ENCODE measurements at places on chromosomes 4 and X.

DNA sequence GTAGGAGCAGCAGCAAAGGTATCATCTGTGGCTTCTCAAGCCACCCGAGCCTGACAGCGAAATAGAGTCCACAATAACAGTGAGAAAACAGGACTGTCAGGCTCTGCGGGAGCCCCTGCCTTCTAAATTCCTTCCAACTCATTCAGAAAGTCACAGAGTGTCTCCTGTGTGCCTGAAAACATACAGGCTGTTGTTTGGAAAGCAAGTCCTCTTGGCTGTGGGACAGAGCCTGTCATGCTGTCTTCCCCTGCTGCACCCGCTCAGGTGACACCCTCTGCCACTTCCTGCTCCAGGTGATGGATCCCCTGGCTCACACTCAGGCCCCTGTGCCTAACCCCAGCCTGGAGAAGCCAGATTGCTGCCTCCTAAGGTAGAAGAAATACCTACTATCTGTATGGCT, 152.3 kb downstream of the RAB28 start:
- no peak for DNase-seq

DNA sequence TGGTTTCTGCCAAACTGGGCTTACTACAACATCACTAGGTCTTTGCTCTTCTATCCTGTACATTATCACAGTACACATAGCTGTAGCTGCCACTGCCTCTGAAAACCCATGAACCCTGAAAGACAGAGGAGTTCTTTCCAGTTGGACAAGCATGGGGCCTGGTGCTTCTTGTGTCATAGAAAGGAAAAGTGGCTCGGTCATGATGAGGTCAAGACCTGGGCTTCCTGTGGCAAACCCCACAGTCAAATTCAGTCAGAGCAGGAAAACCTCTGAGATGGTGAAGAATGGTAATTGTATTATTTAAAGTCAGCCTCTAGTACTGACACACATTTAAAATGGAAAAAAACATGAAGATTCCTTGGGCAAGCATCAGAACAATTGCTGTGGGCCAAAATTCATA, 133.3 kb upstream of the PRPS2 start:
- DNase-seq: no peak

GRCh38 chr4:180909279-180909678, 1333.9 kb upstream of the TENM3 start:
- DNase-seq: no peak

DNA sequence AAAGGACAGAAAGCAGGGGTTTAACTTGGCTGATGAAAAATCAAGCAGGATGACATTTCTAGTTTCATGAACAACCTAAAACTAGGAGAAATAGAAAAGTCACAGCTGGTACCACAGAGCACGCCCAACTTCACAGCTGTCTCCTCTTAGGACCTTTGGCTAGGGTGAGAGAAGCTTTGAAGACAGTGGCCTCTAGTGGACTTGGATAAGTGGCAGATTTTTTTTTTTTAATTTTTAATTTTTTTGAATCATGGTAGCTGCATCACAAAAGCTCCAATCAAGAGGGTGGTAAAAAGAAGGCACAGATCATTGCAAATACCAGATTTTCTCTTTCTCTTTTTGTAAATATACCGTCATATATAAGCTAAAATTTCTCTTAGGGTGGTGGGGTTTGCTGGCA, 20.2 kb upstream of the MAP3K15 start:
- no peak for DNase-seq

DNA sequence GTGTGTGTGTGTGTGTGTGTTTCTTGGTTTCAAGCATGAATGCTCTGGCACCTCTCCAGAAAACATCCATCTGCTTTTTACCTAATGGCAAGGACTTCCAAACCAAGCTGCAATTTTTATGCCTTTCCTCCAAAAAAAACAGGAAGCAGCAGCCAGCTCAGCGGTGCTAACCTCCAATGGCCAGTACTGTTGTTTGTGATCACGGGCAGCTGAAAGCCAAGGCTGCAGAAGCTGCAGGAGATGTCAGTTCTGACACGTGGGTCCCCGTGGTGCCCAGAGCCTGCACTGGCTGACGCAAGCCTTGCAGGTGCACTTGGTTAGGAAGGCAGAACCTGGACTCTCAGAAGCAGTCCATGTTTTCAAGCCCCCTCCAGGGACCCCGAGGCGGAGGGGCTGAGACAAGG, 313.6 kb upstream of the DDX53 start:
- DNase-seq: no peak

GRCh38 chr4:171759274-171759673, 53.9 kb upstream of the GALNTL6 start:
- DNase-seq: no peak

- no peak for DNase-seq
Observed at GRCh38 chrX:129755779-129756650, 17.2 kb downstream of the XPNPEP2 start.

DNA sequence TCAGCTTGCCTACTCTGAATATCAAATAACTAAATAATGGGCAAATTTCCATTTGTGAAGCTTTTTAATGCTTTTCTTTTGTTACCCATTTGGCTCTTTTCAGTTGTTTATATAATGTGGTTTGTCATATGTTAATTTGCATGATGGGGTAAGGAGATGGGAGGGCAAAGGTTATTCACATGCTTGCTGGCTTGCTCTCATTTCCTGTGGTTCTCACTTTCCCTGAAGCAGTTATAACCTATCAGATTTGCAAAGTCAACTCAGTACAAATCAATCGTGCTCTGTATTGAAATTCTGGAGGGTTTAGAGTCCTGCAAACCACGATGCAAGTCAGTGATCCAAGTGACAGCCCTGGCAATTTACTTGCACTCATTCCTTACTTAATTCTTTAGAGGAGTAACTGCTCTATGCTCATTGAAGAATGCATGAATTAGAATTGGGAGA, 711.2 kb downstream of the ADGRL3 start:
- no peak for DNase-seq

- DNase-seq: no peak
Observed at GRCh38 chr4:150874338-150875226, 140.5 kb downstream of the LRBA start.

- DNase-seq: no peak
Observed at GRCh38 chrX:149516604-149517003, 11.5 kb upstream of the IDS start.

GRCh38 chrX:15418041-15418706, 34.0 kb upstream of the VEGFD start:
- no peak for DNase-seq

GRCh38 chr4:143203577-143203976, 18.9 kb downstream of the USP38 start:
- no peak for DNase-seq

- DNase-seq: no peak
Observed at GRCh38 chrX:11499076-11500044, 166.4 kb downstream of the ARHGAP6 start.

DNA sequence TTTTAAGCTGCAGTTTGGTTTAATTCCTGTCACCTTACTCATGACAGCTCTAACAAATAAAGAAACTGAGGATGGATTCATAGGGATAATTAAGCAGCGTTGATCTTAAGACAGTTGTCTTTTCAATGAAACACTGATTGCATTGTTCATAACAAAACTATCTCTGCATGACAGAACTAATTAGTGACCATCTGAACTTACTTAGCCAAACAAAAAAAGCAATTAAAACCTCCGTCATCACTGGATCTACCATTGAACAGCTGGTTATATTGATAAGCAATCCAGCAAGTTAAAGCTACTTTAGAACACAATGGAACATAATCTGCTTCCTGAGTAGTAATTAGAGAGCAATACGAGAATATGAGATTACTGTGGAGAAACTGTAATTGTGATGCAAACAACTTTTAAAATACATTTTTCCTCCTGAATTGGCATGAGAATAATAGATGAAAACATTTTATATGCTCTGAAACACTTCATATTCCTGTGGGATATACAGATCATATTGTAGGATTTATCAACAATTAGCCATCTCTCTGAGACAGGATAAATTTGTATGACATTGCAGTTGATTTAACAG, 2576.8 kb downstream of the PCDH7 start:
- DNase-seq: no peak

- no peak for DNase-seq
Observed at GRCh38 chr4:77564231-77564630, 41.4 kb upstream of the CXCL13 start.

DNA sequence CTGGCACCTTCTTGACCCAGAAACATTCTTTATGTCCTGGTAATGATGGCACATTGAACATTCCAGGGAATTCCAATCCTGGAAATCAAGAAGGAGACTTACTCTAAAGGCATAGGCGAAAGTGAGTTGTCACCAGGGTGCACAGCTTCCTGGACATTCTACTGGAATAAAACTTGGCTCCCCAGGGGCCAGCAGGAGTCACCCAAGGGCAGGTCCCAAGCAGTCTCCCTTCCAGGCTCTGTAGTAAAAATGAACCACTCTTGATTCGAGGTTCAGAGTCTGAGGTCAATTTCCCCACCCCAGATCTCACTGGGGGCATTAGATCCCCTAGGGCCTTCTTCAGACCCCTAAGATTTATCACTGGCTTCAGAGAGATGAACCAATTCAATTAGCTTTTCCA, 338.7 kb upstream of the GATB start:
- no peak for DNase-seq

DNA sequence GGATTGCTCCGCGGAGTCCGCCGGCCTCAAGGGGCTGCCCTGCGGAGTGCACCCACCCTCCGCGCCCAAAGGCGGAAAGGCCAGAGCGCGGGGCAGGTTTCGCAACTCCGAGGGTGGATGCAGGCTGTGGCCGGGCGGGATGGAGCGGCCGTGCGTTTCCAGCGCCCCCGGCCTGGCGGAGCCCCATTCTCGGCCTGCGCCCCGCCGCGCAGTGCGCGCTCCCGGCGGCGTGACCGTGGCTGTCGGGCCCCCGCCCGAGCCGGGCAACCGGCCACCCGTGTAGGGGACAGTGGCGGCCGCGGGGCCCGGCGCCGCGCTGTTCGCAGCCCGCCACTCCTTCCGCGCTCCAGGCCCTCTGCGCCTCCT, 331 bp downstream of the SETD7 start:
- DNase-seq: no peak

GRCh38 chr4:110306303-110306702, 107.9 kb upstream of the ELOVL6 start:
- DNase-seq: no peak

DNA sequence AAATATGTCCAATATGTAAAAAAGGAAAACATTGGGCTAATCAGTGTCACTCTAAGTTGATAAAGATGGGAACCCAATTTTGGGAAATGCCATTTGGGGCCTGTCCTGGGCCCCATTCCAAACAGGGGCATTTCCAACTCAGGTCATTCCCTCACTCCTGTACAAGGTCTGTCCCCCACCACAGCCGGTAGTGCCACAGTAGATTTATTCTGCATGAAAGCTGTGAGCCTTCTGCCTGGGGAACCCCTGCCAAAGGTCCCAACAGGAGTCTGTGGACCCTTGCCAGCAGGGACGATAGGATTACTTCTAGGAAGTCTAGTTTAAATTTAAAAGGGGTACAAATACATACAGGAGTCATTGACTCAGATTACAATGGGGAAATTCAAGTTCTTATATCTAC, 317.6 kb upstream of the GNPDA2 start:
- no peak for DNase-seq

DNA sequence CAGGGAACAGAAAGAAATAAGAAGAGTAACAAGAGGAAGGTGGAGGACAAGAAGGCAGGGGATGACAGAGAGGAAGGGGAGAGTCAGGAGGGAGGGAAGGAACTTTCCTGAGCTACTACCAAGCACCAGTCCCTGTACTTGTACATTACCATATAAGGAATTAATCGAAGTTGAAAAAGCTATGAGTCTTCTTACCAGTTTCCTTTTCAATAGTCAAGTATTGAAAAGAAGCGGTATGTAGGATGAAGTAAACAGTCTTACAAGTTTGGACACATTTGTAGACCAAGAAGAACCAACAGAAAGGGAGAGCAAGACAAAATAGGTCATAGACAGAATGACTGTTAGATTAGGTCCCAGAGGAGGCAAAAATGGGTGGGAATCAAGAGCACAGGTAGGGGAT, 629.7 kb upstream of the DIPK2B start:
- DNase-seq: no peak

- no peak for DNase-seq
Observed at GRCh38 chr4:73098016-73098415, 28.5 kb upstream of the COX18 start.

DNA sequence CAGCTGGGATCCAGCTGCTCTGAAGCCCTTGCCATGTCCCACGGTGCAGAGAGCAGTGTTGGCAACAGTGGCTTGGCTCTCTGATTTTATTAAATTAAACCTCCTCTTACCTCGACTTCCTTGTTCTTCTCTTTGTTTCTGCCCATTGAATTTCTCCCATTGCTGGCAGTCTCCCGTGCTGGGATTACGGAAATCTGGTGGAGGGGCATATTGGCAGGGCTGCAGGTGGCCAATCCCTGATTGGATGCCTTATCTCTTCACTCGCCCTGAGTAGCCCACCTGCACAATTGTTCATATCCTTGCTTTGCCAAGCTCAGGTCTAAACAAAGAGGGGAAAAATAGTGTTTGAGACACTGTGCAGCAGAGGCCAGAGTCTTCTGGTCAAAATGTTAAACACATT, 493.9 kb downstream of the TMA16 start:
- DNase-seq: no peak

- no peak for DNase-seq
Observed at GRCh38 chrX:87425618-87426017, 92.0 kb upstream of the KLHL4 start.

GRCh38 chrX:71111921-71112431, 599 bp upstream of the IL2RG start:
- no peak for DNase-seq

DNA sequence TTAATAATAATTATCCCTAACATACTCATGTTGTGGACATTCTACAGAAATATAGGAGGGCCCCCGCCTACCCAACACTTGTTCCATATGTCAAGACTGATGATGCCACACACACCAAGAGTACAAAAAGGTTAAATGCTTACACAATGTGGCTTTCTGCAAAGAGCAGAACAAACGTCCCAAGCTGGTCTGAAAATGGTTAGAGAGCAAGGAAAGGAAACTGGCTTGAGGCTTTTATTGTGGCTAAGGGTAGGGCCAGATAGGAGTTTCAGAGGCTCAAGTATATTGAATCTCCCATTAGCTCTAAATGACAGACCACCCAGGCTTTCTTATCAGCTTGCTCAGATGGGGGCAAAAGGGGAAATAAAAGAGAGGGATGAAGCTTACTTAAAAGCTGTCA, 134.1 kb upstream of the C1QTNF7 start:
- DNase-seq: no peak

GRCh38 chrX:39577985-39578869, 519.5 kb downstream of the BCOR start:
- no peak for DNase-seq

GRCh38 chrX:69027181-69028005, 137.9 kb downstream of the PJA1 start:
- no peak for DNase-seq

- no peak for DNase-seq
Observed at GRCh38 chr4:126038502-126039144, 723.9 kb downstream of the FAT4 start.

- DNase-seq: no peak
Observed at GRCh38 chr4:159547645-159548308, 444.9 kb downstream of the RAPGEF2 start.
